ENCODE measurements at places on chromosomes 6 and 20.

DNA sequence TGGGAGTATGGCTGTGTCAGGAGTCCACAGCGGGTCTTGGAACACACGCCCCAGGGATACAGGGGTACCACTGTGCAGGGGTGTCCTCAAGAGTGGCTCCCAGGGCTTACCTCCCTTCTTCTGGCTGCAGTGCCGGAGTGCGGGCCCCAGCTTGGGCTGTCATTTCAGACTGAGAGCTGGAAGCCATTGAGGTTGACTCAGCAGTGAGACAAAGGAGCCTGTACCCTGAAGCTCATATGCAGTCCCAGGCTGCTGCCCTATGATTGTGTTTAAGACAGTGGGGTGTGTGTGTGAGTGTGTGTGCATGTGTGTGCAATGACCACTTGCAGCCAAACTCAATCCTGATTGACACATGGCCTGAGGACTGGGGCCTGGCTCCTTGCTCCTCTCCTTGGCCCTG lies 167.7 kb upstream of the AFDN start:
- DNase-seq: no peak

GRCh38 chr6:116624036-116624805 lies 7.9 kb downstream of the RSPH4A start:
- DNase-seq: no peak

- DNase-seq: no peak
These were observed 656.2 kb downstream of the FRK start for GRCh38 chr6:115404446-115404845.

GRCh38 chr6:140940251-140940925 lies 1192.3 kb upstream of the GJE1 start:
- DNase-seq: no peak

DNA sequence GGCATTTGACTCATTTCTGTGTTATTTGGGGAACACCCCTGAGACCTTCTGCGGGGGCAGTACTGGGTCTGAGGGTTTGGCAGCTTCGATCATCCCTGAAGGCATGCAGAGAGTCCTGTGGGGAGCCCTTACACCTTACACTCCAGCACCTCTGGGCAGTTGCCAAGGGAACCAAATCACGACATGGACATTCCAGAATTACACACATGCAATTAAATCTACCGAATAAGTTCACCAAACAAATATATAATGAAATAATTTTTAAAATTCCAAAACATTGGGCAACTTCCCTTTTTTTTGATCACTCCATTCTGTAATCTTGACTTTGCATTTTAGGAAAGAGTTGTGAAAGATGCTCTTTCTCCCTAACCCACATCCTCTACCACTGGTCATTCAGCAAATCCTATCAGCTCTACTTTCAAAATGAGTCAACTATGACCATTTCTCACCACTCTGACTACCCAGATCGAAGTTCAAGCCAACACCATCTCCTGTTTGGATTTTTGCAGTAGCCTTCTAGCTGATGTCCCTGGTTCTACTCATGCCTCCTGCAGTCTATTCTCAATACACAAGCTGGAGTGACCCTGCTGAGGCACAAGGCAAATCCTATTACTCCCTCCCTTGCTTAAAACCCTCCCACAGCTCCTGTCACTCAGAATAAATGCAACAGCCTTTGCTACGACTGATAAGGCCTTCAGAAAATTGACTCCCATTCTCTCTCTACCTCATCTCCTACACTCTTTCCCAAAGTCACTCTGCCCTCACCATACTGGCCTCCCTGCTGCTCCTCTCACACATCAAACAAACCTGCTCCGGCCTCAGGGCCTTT lies 533.3 kb downstream of the HACE1 start:
- DNase-seq: no peak

DNA sequence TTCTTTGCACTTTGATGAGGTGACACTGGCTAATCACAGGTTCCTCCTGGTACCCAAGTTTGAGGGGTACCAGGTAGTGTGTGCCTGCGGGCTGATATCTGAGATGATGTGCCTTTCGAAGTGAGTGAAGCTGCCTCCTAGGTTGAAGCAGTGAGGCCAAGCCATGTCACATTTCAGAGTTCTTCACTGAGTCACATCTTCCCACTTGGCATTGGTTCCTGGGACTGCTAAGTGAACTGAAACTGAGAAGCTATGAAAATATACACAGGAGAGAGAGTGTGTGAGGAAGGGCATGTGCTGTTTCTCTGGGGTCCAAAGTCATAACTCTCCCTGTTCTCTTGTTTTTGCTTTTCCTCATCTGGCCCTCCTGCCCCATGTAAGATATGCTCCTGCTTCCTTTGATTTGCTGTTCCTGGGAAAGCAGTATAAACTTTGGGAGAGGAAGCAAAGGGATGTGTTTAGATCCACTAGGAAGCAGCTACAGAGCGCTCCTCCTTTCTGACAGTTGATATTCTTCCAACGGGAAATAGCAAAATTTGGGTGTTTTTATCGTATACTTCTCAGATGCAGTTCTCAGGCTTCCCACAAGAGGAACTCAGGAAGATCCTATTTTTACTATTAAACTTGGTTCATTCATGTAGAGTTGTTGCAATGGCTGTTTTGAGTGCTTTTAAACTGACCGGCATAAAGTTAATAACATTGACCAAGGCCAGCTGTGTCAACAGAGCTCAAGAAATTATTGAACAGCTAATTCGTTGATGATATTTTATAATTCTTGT lies 153.7 kb downstream of the MOXD1 start:
- DNase-seq: no peak

GRCh38 chr20:59786801-59787537 lies 146.5 kb downstream of the SYCP2 start:
- no peak for DNase-seq

GRCh38 chr6:36130667-36131510 lies 576 bp downstream of the MAPK13 start:
- no peak for DNase-seq

GRCh38 chr20:13723011-13723410 lies 61.7 kb downstream of the ESF1 start:
- no peak for DNase-seq

- DNase-seq: no peak
These were observed 641.4 kb downstream of the KIF16B start for GRCh38 chr20:15931897-15932296.

DNA sequence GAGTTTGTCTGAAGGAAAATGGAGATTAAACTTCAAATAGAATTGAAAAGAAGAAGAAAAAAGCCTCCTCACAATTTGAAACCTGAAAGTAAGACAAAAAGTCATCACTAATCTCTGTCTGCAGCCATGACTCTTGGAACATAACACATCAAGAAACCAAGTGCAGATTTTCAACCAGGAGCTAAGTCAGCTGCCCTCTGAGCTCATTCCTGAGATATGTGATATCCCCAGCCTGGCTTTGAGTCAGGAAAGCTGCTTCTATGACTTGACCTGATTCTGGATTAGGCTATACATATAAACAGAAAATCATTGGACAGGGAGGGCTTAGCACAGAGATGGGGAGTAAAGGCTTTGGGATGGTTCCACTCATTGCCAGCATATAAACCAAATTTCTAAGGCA lies 891.4 kb downstream of the TFAP2A start:
- no peak for DNase-seq

GRCh38 chr6:7216941-7217621 lies 95.9 kb downstream of the SSR1 start:
- DNase-seq: no peak

- no peak for DNase-seq
These were observed 709.6 kb upstream of the MARCKS start for GRCh38 chr6:113147544-113147943.

DNA sequence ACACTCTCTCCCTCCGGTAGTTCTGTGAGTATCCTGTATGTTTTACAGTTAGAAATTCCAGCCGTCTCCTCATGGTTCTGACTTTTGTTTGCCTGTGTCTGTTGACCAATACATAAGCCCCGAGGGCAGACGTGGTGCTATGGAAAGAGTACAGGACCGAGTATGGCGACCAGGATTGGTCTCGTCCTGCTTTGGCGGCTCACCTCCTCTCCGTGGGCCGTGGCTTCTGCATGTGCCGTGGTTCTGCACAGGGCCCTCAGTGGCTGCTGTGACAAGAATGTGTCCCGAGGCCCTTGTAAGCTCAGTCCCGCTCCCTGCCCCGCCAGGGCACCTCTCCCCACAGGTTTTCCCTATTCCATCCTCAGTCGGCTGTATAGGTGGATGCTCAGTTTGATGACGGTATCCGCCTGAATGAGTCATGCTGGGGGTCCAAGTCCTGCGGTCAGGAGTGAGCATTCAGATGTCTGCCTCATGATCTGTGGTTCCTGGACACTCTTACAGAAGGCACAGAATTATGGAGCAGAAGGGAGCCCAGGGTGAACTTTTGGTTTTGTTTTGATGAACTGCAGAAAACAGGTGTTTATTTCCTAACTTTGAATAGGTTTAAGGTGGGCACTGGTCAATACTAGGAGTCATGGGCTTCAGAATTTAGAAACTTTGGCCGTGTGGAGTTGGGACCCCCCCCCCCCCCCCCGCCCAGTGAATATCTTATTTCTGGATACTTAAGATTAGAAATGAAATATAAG lies 1.2 kb downstream of the ARFGAP1 start:
- no peak for DNase-seq

DNA sequence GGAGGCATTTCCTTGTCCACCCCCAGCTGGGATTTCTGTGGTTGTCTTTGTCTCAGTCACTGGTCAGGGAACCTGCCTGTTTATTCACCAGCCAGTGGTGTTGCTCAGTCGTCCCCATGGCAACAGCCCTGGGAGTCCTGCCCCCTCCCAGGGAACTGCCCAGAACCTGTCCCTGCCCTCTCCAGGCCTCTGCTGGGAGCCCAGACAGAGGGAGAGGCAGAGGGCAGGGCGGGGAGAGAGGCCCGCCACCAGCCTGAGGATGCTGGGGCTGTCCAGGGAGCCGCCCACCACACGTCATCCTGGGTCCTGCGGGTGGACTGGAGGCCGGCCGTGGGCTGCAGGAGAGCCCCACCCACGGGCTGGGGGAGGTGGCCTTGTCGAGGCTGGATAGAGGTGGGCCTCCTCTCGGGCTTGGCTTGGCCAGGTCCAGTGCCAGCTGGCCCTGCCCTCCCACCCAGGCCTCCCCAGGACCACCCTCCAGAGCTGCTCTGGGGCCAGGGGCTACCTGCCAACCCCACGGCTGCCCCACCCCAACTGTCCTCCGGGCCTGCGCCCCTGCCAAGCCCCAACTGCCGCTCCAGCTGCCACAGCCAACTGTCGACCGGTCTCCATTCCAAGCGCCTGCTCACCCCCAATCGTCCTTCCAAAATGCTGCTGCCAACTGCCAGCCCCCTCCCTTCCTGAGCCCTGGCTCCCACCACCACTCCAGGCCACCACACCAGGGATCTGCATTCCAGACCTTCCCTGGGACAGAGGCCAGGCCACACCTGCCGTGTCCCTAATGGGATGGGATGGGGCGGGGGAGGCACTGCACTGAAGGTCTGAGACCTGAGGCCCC lies 4.2 kb upstream of the ZBTB46 start:
- peak; percentile 44 for DNase-seq

Data from substantia nigra (tissue), 51 donors.